NCI-H1092 (cell line): ENCODE measurements at places on chromosomes 11 and 22.

- DNase-seq: no peak
Observed at GRCh38 chr11:451738-452137, 1.7 kb downstream of the PTDSS2 start.

DNA sequence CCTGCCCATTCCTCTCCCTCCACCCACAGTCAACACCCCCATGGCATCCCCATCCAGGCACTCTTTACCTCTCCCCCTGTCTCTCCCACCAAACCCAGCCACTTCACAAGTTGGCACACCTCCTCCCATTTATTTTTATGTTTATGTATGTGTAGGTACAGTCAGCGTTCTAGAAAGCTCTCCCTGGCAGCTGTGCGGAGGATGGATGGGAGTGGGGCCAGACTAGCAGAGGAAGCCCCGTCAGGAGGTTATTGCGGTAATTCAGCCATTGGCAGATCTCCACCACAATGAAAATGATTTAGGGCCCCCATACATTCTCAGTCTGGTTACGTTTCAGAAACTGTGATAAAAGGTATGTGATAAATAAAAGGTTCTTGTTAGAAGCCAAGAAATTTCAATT is 51.3 kb downstream of the BTG4 start:
- peak; percentile 81 for DNase-seq

GRCh38 chr11:118396097-118396501 is 5.3 kb upstream of the ATP5MG start:
- no peak for DNase-seq

DNA sequence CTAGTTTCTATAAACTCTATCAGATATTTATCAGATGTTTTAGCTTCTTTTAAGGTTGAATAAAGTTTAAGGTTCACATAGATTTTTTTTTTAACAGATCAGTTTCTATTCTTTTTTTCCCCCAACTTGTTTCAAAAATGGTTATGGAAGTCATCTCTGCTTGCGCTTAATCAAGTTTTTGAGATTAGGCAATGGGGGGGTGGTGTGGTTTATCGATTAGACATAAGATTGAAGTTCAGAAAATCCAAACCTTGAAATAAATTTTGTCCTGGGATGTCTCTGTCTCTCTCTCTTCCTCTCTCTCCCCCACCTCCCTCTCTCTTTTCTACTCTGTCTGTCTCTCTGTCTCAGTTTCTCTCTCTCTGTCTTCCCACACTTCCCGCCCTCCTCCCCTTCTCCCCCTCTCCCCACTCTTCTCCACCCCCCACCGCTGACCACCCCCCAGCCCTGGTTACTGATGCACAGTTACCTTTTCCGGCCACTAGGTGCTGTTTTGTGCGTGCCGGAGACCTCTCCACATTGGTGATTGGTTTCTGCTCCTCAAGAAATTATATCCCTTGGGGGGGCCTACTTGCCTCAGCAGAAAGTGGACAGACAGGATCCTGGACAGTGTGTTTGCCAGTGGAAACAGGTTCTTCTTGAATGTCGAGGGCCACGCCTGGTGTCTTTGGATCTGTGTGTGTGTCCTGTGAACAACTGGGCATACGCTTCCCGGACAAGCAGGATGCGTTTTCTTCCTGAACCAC is 29.7 kb upstream of the ANO1 start:
- no peak for DNase-seq

DNA sequence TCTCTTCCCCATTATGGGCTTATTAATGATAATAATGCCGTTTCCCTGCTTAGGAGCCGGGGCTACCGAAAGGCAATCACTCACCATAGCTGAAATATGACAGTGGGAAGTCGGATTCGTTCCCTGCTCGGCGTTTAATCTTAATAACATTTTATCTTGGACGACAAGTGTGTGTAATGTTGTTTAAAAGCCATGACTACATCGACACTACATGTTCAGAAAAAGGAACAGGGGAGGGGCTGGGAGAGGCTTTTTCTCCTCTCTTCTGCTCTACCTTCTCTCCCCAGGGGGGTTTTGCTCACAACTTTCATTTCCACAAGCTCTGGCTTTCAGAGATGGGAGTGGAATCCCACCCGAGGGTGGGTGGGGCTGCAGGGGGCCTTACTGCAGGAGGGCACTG is 105.5 kb downstream of the DSCAML1 start:
- DNase-seq: no peak

DNA sequence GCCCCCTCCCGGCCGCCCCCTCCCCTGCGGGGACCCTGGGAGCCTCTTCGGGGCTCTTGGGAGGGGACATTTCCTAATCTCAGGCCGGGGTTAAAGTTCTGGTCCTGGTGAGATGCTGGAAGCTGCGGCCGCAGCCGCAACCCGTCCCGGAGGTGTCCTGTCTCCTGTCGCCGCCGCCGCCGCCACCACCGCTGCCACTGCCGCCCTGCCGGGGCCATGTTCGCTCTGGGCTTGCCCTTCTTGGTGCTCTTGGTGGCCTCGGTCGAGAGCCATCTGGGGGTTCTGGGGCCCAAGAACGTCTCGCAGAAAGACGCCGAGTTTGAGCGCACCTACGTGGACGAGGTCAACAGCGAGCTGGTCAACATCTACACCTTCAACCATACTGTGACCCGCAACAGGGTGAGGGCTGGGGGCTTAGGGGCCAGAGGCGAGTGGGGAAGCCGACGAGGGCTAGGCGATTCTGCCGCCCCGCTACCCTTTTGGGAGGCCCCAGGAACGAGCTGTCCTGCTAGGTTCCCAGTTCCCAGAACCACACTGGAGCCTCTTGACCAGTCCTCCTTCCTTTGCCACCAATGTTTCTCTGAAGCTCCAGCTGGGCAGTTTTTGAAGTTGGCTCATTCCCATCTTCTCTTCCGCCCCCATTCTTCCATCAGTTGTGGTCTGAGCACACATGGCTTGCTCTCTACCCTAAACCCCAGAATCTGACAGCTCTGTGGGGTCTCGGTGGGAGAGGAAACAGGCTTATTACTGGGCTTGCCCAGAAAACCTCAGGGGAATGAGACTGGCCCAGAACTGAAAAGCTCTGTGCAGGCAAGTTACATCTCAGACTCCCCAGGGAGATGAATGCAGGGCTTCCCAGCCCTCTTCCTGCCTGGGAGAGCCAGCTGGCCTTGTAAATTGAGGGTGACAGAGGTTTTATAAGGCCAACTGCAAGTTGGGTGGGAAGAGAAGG is 781 bp downstream of the SIDT2 start:
- no peak for DNase-seq

DNA sequence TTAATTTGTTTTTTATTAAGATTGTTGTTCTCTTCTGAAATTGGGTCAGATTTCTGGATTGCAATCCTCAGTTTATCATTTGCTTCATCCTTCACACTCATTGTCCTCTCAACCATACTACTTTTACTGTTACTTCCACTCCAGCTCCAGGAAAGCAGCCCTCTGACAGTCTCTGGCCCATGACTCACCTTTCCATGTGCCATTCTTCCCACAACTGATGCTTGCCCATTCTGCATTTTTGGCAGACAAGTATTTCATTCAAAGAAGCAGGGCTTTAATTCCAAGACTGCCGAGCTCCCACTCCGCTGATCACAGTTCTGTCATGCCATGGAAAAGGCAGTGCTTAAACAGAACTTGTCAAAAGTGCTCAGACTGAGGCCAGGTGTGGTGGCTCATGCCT is 139.2 kb downstream of the WNT11 start:
- no peak for DNase-seq

DNA sequence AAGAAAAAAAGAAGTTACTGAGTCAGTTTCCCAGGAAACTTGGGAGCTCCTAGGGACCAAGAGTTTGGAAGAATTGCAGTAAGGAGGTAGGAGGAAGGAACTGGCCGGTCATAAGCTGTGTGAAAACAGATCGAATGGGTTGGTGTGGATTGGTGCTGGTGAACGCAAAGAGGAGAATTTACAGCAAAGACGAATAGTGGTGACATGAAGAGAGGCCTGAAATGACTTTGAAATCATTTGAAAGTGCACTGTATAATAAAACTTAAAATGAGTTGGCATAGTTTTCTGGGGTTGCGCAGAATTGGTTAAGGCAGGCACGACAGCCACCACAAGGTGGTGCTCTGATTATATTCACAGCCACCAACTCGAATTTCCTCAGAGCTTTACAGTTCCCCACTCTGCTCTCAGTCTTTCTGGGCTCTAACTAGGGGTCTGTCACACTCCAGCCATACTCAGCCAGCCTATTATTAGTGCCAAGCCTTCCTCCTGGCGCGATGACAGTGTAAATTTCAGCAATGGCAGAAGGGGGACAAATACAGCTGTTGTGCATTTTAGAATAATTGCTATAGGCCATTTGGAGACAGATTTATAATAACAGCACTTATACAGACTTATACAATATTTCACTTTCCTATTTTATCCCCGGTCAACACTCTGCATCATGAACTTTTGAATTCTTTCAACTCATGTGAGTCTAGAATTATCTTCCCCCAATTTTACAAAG is 8.3 kb upstream of the HTR3B start:
- peak; percentile 46 for DNase-seq

DNA sequence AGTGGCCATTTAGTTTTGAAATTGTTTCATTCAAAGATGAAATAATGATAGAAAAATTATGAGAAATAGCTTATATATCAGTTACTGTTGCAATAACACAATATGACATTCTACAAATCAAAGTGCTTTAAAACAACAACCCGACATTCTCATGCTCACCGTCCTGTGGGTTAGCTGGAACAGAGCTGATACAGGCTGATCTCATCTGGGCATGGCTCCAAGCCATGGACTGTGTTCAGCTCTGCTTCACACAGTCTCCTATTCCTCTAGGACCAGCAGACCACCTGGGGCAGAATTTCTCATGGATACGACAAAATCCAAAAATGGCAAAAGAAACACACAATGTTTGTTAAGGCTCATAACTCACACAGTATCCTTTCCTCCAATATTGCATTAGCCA is 178.6 kb downstream of the CNTN5 start:
- no peak for DNase-seq

DNA sequence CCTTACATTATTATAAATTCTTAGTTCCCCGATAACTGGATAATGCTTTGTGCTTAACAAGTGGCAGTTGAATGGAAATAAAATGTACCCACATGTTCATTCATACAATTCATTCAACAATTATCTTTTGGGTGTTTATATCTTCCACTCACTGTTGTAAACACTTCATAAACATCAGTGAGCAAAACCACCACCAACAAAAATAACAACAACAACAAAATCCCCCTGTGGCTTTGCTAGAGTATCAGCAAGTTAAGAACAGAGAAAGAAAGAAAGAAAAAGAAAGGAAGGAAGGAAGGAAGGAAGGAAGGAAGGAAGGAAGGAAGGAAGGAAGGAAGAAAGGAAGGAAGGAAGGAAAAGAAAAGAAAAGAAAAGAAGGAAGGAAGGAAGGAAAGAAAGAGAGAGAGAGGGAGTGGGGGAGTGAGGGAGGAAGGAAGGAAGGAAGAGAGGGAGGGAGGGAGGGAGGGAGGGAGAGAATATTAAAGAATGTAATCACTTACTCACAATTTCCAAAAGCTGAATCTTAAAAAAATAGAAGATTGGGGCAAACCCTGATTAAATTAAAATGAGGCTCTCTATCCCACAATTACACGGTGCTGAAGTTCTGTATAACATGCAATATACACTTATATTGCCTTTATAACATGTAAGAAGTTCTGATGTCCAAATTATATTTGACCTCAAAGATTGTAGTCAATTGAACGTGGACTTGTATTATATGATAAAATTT is 2238.8 kb downstream of the LRRC4C start:
- no peak for DNase-seq
